ENCODE measurements at places on chromosomes 3 and 15.

- no peak for DNase-seq
These were observed 99.7 kb downstream of the RARB start for GRCh38 chr3:25527801-25528200.

- no peak for DNase-seq
These were observed 6.5 kb upstream of the THBS1 start for GRCh38 chr15:39574427-39574826.

GRCh38 chr15:67184208-67184925 is 70.1 kb downstream of the AAGAB start:
- no peak for DNase-seq

DNA sequence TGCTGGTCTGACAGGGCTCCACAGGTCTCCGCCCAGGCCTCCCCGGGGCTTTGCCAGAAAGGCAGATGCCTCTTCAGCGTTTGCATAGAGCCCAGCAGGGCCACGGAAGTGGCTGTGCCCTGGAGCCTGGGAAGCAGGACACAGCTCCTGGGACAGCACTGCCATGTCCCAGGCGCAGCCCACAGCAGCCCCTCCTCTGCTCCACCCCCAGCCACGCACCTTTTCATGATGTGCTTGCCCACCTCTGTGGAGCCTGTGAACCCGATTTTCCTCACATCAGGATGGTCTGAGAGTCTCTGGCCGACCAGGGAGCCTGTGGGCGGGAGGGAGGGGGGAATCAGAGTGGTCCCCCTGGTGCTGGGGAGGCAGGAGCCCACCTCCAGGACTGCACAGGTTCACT is 33.9 kb upstream of the SLC41A3 start:
- DNase-seq = no peak

DNA sequence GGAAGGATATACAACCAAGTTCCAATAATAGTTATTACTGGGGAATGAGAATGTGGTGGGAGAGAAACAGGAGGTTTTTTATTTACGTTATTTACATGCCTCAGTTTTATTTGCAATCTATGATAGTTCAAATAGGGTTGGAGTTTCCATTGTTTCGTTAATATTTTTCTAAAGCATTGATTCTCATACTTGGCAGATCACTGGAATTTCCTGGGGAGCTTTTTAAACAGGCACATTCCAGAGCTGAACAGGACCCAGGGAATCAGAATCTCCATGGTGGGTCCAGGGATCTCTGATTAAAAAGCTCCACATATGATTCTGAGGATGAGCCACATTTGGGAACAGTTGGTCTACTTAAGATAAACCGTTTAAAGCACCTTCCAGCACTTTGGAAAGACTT is 123.9 kb downstream of the IL20RB start:
- no peak for DNase-seq
